Hindlimb muscle (tissue), 1 donor: ENCODE measurements at places on chromosomes 2 and 18.

GRCh38 chr18:77736842-77737241 lies 487.2 kb downstream of the GALR1 start:
- DNase-seq, result no peak

DNA sequence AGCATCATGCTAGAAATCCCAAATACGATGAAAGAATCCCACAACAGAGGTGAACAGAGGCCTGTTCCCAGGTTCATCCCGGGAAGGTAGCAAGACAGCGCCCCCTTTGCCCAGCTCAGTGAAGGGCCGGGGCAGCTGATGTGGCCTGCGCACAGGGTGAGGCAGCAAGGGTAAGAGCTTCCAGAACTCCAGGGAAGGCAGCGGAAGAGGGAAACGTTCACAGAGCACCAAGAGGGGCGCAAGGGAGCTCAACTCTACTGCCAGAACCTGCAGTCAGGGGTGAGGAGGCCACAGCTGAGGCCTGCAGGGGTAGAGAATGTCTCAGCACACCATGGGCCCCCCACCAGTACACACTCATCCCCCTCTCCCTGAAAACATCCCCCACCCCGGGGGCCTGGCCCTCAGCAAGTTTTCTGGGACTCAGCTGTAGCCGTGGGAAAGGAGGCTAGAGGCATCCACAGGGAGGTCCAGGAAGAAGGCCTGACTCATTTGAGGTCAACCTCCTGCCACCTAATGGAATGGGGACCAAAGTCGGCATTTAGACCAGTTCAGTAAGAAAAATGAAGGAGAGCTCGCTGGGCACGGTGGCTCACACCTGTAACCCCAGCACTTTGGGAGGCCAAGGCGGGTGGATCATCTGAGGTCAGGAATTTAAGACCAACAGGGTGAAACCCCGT lies 95.6 kb upstream of the ASAP2 start:
- DNase-seq, result no peak

DNA sequence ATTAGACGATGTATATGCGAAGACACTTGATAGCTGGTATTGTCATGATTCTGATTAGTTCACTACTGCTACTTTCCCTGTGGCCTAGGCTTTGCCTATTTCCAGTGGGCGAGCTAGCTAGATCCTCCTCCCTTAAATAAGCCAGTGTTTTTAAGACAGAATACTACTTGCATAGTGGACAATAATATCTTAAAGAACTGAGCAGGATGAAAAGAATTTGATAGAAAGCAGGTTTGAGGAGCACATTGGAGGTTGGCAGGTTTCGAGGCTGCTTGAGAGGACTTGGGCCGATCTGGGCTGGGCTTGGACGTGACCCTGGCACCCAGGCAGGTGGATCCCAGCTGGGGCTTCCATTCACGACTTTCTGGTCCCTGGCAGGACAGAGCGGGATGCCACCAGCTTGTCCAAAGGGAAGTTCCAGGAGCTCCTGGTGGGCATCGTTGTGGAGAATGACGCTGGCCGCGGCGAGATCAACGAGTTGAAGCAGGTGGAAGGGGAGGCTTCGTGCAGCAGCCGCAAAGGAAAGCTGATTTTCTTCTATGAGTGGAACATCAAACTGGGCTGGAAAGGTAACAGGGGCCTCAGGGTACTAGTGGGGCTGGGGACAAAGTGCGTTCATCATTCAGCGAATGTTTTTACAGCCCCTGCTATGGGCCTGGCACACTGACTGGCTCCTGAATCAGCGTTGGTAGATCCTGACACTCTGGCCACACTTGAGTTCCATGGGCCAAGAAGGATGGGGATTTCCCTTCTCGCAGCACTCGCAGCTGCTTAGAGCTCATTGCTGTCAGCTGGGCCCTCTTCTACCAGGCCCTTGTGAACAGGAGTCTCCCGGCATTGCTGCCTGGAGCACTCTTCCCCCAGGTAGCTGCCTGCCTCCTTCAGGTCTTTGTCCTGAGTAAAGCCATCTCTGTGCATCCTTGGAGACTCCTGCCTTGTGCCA lies 16.9 kb downstream of the C2orf74 start:
- no peak for DNase-seq

- no peak for DNase-seq
These were observed 8.1 kb downstream of the NBEAL1 start for GRCh38 chr2:203022751-203023150.

- DNase-seq, result no peak
These were observed 194.0 kb downstream of the BABAM2 start for GRCh38 chr2:28084564-28084963.
